ENCODE measurements at places on chromosomes 2 and 18.

DNA sequence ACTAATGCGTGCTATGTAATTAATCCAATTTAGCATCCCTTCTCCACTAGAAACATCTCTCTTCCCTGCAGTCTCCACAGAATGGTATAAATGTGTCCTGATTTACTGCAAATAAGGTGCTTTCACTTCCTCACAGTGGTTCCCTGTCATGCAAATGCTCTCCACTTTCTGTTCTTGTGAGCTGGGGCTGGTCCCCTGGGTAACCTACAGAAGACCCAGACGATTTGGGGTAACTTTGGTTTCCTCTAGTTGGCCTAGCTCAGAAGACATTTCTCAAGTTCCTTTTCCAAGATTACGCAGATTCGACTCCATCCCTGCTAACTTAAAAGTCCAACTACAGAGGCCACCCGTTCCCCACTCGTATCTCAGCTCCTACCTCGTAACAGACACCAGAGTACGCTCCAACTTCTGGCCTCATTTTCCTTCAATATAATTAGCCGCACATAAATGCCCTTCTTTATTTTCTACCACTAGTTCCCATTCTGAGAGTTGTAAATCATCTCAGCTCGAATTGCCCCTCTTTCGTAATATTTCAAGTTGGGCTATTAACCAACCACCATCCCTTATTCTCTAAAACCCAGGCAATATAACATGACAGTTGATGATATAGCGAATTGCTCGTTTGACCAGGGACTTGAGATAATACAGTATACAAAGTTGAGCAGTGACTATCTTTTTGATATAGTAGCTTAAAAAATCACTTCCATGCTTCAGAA is 28.8 kb upstream of the NEDD4L start:
- no peak for DNase-seq

GRCh38 chr2:218745559-218746469 is 35.2 kb downstream of the TTLL4 start:
- DNase-seq: no peak

GRCh38 chr2:57291209-57291608 is 755.4 kb upstream of the VRK2 start:
- DNase-seq: no peak

- DNase-seq: peak; percentile 27
Observed at GRCh38 chr18:62420513-62421209, 95.6 kb downstream of the TNFRSF11A start.

DNA sequence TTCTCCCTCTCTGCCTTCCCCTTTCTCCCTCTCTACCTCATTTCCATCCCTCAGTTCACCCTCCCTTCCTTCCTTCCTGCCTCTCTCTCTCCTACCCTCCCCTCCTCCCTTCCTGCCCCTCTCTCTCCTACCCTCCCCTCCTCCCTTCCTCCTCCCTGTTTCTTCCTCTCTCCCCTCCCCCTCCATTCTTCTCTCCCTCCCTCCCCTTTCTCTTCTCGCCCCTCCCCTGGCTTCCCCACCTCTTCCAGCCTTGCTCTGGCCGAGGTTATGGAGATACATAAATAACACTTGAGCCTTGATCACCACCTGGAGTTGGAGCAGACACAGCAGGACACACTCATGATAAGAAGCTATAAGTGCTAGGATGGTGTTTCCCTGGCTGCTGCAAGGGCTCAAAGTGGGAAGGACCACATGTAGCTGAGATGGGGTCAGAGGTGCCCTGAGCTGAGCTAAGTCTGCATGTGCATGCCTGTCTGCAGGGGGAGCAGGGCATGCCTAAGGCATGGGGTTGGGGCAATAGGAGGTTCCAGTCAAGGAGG is 326.1 kb upstream of the HS6ST1 start:
- no peak for DNase-seq

GRCh38 chr2:28004086-28004485 is 113.6 kb downstream of the BABAM2 start:
- no peak for DNase-seq

DNA sequence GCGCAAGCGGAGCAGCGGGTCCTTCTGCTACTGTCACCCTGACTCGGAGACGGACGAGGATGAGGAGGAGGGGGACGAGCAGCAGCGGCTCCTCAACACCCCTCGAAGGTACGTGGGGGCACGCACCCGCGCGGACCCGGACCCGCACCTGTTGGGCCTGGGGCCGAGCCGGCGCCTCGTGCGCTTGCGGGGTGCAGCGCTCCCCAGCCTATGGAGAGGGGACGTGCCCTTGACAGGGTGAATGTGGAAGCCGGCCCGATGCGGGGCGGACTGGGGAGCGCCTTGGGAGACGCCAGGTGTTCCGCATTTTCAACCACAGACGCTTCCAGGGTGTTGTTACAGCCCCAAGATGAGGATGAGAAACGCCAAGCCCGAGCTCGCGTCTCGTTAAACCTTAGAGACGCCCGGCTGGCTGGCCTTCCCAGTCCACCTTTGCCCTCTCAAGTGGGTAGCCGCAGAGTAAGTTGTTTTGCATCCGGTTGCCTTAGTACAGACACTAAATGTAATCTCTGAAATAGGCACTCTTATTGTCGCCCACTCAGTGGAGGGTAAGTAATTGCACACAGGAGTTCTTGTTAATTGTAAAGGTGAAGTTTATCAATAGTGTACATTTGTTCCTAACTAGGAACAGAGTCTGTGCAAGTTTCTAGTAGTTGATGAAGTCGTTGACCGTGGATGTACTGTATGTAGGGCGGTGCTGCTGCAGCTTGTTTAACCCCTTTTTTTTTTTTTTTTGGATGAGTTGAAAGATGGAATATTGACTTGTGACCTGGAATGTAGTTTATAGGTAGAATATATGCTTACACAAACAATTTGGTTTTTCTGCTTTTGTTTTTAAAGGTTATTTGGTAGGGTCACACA is 815 bp downstream of the GMCL1 start:
- DNase-seq: peak; percentile 28

DNA sequence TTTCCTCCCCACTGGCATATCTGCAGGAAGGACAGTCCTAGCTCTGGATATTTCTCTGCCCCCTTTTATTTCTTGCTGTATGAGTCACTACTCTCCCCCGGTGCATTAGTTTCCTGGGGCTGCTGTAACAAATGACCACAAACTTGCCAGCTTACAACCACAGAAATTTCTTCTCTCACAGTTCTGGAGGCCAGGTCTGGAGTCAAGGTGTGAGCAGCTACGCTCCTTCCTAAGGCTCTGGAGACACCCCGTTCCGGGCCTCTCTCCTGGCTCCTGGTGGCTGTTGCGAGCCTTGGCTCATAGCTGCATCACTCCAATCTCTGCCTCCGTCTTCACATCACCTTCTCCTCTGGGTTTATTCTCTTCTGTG is 34.1 kb downstream of the PTPRM start:
- no peak for DNase-seq

- DNase-seq: no peak
Observed at GRCh38 chr18:36811430-36811829, 17.4 kb downstream of the TPGS2 start.

- DNase-seq: no peak
Observed at GRCh38 chr2:171084128-171084527, 76.6 kb downstream of the TLK1 start.

GRCh38 chr18:48533340-48534070 is 5.3 kb upstream of the CTIF start:
- no peak for DNase-seq

- no peak for DNase-seq
Observed at GRCh38 chr2:143121957-143122356, 7.3 kb upstream of the ARHGAP15 start.
